ENCODE measurements at places on chromosomes 6 and 20. TPM values are rescaled to one million over a fixed set of nuclear protein-coding genes. Genes with fewer than 3 reads are reported as not detected.

PROKR2 gene
- not detected for polyA plus RNA-seq

ARMC12 gene
- polyA plus RNA-seq: 0.69 TPM

B3GAT2 gene
- not detected for polyA plus RNA-seq

GINS1 gene
- polyA plus RNA-seq: 1.1 TPM

CHRNA4 gene
- 0.67 TPM for polyA plus RNA-seq
